NCI-H1048 (cell line): ENCODE measurements at places on chromosomes 1 and 21.

DNA sequence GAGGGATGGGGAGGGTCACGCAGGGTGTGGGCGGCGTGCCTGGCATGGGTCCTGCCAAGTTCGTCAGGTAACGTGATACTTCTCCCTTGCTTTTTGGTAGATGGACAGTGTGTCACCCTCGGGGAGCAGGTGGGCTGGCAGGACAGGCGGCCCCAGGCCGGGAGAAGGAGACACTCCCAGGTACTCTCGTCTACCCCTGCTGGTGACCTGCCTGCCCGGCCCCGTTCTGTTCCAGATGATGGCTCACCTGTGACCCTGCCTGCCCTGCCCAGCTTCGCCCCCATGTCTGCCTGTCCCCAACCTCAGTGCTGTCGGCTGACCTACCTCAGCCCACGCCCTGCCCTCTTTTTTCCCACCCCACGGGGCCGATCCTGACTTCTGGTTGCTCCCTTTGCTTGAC is 144.7 kb downstream of the PCBP3 start:
- DNase-seq = no peak

GRCh38 chr1:160204526-160205241 is 500 bp upstream of the PEA15 start:
- DNase-seq = no peak

DNA sequence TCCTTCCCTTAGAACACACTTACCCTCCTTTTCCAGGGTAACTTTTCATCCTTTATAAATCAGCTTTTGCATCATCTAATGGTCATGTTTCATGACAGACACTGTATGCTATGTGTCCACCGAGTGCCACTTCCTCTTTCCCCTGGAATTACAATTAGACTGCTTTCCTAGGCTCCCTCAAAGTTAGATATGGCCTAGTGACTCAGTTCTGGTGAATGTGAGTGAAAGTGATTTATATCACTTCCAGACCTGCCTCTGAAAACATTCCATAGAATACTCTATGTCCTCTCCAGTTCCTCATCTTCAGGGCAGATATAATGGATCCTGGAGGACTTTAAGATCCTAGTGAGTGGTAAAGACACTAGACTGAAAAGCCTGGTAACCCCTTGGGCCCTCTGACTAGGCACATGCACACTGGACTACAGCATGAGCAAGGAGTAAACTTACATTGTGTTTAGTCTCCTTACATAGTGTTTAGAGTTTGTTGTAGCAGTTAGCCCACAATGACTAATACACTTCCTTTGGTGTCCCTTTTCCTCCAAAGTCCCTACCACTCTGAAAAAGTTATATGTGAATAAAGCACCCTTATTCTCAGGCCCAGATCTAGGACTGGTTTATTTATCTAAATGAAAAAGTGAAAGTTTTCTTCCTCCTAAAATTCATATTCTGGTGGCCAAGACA is 59.3 kb downstream of the GPR88 start:
- DNase-seq = no peak

DNA sequence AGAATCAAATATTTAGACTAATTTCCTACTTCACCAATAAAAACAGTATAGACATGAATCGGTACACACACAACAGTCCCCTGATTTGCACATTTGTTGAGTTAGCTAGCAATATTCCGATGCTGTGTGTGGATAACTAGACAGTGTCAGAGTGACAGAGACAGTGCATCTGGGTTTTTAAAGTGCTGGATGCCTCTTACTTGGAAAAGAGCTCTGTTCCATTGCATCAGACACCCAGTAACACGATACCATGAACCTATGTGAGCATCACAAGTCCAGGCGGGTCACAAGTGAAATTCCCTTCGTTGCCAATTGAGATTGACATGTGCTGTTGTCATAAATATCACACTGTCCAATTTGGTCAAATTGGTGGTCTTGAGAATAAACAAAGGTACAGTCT is 82.0 kb upstream of the ESRRG start:
- DNase-seq = no peak

DNA sequence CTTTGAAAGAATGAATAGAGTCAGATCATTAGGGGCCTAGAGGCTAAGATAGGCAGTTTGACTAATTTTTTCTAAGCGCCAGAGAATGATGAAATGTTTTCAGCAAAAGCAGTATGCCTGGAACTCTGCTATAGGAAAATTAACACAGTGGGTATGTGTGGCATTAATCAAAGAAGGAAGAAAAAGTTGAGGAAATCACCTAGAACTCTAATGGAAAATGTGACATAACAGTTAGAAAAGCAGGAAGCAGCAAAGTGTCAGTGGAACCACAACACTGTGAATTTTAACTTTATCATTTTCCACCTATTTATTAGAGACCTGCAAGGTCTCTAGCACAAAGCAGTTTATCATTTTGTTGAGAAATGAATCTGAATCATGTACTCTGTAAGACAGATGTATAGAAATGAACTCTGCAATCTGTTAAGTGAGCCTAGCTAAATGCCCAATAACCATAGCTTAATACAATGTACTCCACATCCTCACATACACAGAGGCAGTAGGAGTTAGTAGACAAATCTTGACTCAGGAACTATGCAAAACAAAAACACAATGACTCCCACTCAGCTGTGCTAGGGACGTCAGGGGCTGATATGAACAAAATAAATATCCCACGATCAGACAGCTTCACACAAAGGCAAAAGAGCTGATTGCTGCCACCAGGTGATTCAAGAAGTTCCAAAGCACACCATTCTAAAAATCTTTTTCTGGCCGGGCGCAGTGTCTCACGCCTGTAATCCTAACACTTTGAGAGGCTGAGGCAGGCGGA is 500.7 kb upstream of the NFIA start:
- DNase-seq = no peak
